Testis (tissue), 5 donors: ENCODE measurements at places on chromosomes 6 and 20. TPM values are rescaled to one million over a fixed set of nuclear protein-coding genes. Genes with fewer than 3 reads are reported as not detected.

BPIFB1 gene
- total RNA-seq, result 5.5 TPM

C20orf202 gene
- 1.7 TPM for total RNA-seq

MRAP2 gene
- total RNA-seq, result 3.2 TPM

CARMIL1 gene
- 108 TPM for total RNA-seq

ZC3H12D gene
- total RNA-seq, result 1.4 TPM

UNC5CL gene
- total RNA-seq, result 2.0 TPM

MYB gene
- total RNA-seq, result 3.7 TPM

PPP1R3G gene
- 1.3 TPM for total RNA-seq

APMAP gene
- 92.3 TPM for total RNA-seq

MCCD1 gene
- total RNA-seq, result not detected

CCN5 gene
- total RNA-seq, result 37.0 TPM

RBPJL gene
- total RNA-seq, result 1.1 TPM

CDH26 gene
- total RNA-seq, result 1.7 TPM

LY6G6F gene
- not detected for total RNA-seq

LBP gene
- 1.2 TPM for total RNA-seq

SNPH gene
- total RNA-seq, result 10.4 TPM

HLA-DPA1 gene
- total RNA-seq, result 48.9 TPM

DBNDD2 gene
- total RNA-seq, result 7.9 TPM

GHRH gene
- not detected for total RNA-seq
